K562 (cell line): ENCODE measurements at places on chromosomes 3 and 15.

DNA sequence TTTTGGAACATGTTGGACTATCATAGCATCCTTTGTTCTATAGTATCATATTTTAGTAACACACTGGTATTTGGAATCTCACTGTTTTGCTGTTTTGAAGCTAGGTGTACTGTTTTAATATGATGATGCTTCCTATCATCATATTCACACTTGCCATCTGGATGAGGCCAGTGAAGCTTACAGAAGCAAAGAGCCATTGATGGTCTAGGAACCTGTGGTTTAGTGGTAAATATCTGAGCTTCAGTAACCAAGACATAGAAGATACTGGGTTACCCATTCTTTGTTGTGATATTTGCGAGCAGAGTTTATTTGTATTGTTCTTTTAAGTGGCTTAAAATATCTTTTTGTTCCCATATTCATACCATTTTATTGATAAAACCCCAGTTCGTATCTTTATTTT, 304.1 kb downstream of the SATB1 start:
- no peak for DNase-seq
- no peak overlapping the region for H3K4me3 ChIP-seq
- H3K36me3 ChIP-seq, result no peaks in the 10 kb centered on the region
- no peaks in the 10 kb centered on the region for H3K27me3 ChIP-seq
- H3K27ac ChIP-seq, result no peak overlapping the region

DNA sequence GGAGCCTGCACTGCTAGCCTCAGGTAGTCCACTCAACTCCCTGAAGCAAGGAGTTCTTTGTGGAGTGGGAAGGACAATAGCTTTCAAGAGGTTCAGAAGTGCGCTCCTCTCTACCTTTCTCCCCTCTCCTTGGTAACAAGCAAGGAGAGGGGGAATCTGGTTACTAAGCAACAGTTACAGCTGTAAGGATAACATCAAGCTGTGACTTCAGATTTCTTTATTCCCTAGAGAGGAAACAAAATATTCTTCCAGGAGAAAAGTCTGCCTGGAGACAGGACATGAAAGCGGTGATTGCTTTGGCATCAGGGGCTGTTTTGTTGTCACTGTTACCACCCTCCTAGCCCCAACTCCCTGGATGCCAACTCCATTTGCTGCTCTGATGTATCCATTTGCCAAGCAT, 70.4 kb downstream of the TRANK1 start:
- no peak overlapping the region for H3K27ac ChIP-seq
- peaks cover 3% of the 10 kb centered on the region; the same call in 1 of the 2 replicates for H3K4me1 ChIP-seq
- H3K27me3 ChIP-seq, result no peaks in the 10 kb centered on the region
- DNase-seq, result no peak
- no peak overlapping the region for H3K4me3 ChIP-seq

GRCh38 chr15:34717729-34718128, 37.1 kb downstream of the GJD2 start:
- no peaks in the 10 kb centered on the region for H3K36me3 ChIP-seq
- H3K27me3 ChIP-seq, result no peaks in the 10 kb centered on the region
- no peak for DNase-seq
- H3K4me3 ChIP-seq, result no peak overlapping the region
- H3K27ac ChIP-seq, result no peak overlapping the region

DNA sequence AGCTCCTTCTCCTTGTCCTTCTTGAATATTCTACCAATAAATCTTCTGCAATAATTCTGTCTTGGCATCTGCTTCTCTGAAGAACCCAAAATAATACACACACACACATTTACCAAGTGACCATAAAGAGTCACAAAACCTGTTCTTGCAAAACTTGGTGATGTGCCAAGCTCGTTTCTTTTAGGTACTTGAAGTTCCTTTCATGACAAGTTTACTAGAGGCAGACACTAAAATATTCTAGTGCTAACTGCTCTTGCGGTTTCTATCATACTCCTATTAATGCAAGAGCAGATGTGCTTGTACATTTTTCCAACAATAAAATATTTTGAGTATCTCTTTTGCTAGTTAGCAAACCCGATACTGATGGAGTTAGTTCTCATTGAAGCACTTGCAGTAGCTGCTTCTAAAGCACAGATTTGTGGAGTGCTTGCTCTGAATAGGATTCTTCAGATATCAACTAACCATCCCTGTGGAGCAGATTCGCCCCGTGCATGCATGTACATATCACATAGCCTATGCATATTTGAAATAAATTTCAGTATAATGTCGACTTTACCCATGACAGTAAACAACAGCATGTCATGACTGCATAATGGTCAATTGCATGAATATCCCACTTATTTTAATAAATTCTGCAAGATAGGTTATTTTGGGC, 23.2 kb downstream of the HHLA2 start:
- H3K27ac ChIP-seq, result no peak overlapping the region
- no peak for DNase-seq
- no peaks in the 10 kb centered on the region for H3K36me3 ChIP-seq

DNA sequence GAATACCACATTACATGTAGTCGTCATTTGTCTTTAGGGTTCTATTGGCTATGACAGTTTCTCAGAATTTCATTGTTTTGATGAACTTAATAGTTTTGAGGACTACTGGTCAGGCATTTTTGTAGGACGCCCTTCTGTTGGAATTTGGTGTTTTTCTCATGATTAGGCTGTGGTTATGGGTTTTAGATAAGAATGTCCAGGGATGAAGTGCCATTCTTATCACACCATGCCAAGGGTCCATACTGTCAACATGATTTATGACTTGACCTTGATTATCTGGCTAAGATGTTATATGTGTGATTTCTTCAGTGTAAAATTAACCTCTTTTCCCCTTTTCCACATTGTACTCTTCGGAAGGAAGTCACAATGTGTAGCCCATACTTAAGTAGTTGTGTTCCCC, 135.3 kb downstream of the DIPK2A start:
- no peaks in the 10 kb centered on the region for H3K27me3 ChIP-seq
- no peaks in the 10 kb centered on the region for H3K36me3 ChIP-seq
- DNase-seq, result peak; percentile 12
- no peak overlapping the region for H3K27ac ChIP-seq

- no peak for DNase-seq
- H3K4me3 ChIP-seq, result no peak overlapping the region
- H3K27ac ChIP-seq, result no peak overlapping the region
Observed at GRCh38 chr3:124615896-124616543, 114.2 kb upstream of the UMPS start.

DNA sequence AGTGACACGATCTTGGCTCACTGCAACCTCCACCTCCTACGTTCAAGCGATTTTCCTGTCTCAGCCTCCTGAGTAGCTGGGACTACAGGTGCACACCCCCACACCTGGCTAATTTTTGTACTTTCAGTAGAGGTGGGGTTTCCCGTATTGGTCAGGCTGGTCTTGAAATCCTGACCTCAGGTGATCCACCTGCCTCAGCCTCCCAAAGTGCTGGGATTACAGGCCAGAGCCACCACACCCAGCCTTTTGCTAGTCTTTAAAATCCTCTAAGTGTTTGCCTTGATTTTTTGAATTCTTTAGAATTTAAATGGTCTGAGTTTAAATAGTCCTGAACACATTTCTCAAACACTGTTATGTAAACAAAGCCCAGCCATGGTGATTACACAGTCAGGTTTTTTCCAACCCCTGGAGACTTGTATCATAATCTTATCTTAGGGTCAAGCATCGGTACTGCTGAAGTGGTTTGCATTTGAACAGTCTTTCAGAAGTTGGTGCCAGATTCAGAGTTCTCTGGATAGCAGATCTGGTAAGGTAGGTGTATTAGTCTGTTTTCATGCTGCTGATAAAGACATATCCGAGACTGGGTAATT, 28.2 kb upstream of the PIAS1 start:
- no peak for DNase-seq
- H3K27ac ChIP-seq, result no peak overlapping the region
- H3K36me3 ChIP-seq, result no peaks in the 10 kb centered on the region
- no peaks in the 10 kb centered on the region; the same call in 2 of the 3 replicates for H3K27me3 ChIP-seq
- H3K4me1 ChIP-seq, result no peaks in the 10 kb centered on the region

DNA sequence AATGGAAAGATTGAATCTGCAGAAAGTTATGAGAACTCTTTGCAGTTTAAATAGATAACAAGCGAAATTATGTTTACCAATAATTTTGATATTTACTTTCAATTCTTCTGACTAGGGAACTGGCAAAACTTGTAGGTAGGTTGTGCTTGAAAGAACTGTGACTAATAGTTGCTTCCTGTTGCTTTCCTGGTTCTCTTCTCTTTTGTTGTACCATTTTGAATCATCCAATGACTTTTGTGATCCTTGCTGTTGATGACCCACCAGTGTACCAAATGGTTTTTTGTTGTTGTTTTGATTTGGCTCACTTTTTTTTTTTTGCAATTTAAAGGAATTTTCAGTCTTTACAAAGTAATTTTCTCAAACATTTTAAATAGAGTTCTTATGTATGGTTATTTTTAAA, 64.9 kb upstream of the DCBLD2 start:
- H3K36me3 ChIP-seq, result no peaks in the 10 kb centered on the region
- H3K4me1 ChIP-seq, result no peaks in the 10 kb centered on the region
- H3K27ac ChIP-seq, result no peak overlapping the region
- no peak for DNase-seq

GRCh38 chr3:71865727-71866126, 80.8 kb upstream of the PROK2 start:
- 0 out of 3 replicates have a peak, but pooled peaks cover 2% of the 10 kb centered on the region for H3K27me3 ChIP-seq
- no peak overlapping the region for H3K27ac ChIP-seq
- no peak overlapping the region for H3K4me3 ChIP-seq
- H3K4me1 ChIP-seq, result 0 out of 3 replicates have a peak, but pooled peaks cover 2% of the 10 kb centered on the region
- H3K36me3 ChIP-seq, result no peaks in the 10 kb centered on the region
- no peak for DNase-seq

GRCh38 chr15:43209059-43209824, 11.6 kb downstream of the EPB42 start:
- no peaks in the 10 kb centered on the region; the same call in 2 of the 3 replicates for H3K4me1 ChIP-seq
- peak; percentile 61 for DNase-seq
- no peak overlapping the region for H3K27ac ChIP-seq
- no peaks in the 10 kb centered on the region for H3K36me3 ChIP-seq
- no peaks in the 10 kb centered on the region for H3K27me3 ChIP-seq

- H3K4me1 ChIP-seq, result no peaks in the 10 kb centered on the region
- no peak overlapping the region for H3K27ac ChIP-seq
- no peak overlapping the region for H3K4me3 ChIP-seq
- peak; percentile 8 for DNase-seq
Observed at GRCh38 chr3:136078421-136079364, 113.2 kb downstream of the PPP2R3A start.

DNA sequence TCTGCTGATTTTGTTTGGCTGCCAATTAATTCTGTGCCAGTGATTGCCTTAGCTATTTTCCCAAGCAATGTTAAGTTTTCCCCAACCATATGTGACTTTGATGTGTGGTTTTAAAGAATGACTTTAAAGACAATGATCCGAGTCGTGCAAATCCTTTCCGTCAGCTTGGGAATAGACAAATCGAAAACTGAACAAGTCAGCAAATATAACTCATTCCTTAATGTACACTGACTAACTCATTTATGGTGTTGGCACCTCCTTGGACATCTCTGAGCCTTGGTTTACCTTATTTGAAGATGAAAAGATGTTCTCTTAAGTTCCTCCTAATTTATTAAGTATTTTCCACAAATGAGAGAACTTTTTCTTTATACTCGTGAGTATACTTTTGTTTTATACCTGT, 249.4 kb upstream of the SLCO3A1 start:
- no peaks in the 10 kb centered on the region for H3K36me3 ChIP-seq
- DNase-seq, result no peak
- no peaks in the 10 kb centered on the region for H3K27me3 ChIP-seq
- no peak overlapping the region for H3K4me3 ChIP-seq
- H3K4me1 ChIP-seq, result no peaks in the 10 kb centered on the region
- no peak overlapping the region for H3K27ac ChIP-seq

GRCh38 chr3:129867506-129868124, 25.9 kb downstream of the TMCC1 start:
- no peaks in the 10 kb centered on the region for H3K4me1 ChIP-seq
- no peak overlapping the region for H3K27ac ChIP-seq
- no peak for DNase-seq
- no peaks in the 10 kb centered on the region for H3K27me3 ChIP-seq
- H3K36me3 ChIP-seq, result 0 out of 3 replicates have a peak, but pooled peaks cover 4% of the 10 kb centered on the region

DNA sequence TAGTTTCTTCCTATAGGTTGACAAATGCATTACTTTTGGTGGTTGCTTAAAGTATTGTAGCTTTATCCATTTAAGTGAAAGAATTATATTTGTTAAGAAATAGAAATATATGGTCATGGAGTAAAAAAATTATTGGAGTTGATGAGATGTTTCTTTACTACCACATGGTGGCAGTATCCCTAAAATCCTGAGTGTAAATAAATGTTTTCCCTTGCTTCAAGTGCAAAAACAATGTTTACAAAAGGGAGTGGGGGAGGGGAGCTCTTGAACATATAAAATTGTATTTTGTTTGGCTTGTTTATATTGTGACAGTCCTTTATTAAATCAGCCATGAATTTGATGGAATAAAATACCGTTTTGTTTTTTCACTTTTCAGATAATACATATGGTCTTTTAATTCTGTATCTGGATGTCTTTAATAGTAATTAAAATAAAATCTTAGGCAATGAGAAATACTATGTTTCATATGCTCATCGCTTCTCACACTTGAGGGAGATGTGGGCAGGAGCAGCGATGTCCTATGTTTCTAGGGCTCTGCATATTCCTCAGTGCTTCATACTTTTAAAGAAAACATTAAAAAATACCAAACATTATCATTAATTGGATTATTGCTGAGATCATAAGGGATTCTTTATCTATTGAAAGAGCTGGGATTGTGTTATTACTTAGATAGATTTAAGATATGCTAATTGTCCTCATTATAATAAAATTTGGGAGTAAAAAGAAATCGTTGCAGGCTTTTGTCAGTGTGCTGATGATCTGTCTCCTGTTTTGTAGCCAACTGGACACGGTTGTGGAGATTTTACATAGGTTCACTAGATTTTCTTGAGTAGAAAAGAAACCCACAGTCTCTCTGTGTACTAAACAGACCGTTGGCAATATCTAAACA, 349.7 kb downstream of the TUSC7 start:
- H3K4me1 ChIP-seq, result no peaks in the 10 kb centered on the region
- H3K4me3 ChIP-seq, result no peak overlapping the region
- no peaks in the 10 kb centered on the region for H3K27me3 ChIP-seq
- no peak overlapping the region for H3K27ac ChIP-seq

DNA sequence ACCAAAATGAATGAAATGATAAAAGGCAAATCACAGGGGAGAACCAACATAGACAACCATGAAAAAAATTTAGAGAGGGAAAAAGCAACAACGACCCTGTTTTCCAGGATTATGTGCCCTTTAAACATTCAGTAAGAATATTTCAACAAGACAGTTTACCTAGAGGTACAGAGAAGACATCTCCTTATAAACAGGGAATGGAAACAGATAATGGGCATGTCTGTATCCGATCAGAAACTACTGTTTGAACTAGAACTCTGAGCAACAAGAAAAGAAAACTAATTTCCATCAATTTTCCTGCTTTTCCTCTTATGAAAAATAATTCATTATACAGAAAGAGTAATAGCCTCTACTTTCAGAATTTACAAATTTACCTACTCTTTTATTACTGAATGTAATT, 39.3 kb downstream of the DLG1 start:
- H3K36me3 ChIP-seq, result peaks cover 6% of the 10 kb centered on the region
- no peak overlapping the region for H3K27ac ChIP-seq
- no peak overlapping the region for H3K4me3 ChIP-seq

DNA sequence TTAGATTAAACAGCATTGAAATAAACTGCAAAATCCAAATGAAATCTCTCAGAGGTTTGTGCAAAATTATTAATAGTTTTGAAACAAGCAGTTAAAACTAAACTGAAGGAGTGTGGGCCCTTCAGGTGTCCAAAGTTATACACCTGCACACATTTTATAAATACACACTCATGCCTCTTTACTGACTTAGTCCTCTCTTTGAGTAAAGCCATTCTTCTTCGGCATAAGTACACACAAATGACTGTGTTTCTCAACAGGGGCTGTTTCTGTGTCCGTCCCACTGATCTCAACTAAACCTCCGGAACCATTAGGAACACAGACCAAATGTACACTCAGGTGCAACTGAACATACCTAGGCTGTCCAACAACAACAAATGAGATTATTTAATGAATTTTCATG, 18.8 kb downstream of the MECOM start:
- H3K4me1 ChIP-seq, result no peaks in the 10 kb centered on the region
- H3K36me3 ChIP-seq, result no peaks in the 10 kb centered on the region
- no peak overlapping the region for H3K27ac ChIP-seq
- H3K4me3 ChIP-seq, result no peak overlapping the region
